Urothelium cell line (cell line): ENCODE measurements at places on chromosomes 1 and 21.

- peak; percentile 80 for DNase-seq
These were observed 19.9 kb upstream of the EVI5 start for GRCh38 chr1:92804721-92805201.

GRCh38 chr1:93608187-93609109 lies 73.2 kb downstream of the BCAR3 start:
- DNase-seq, result no peak

GRCh38 chr21:28906236-28906635 lies 86.4 kb downstream of the LTN1 start:
- DNase-seq, result no peak

GRCh38 chr1:231420299-231420958 lies 1.7 kb downstream of the EGLN1 start:
- DNase-seq, result no peak

DNA sequence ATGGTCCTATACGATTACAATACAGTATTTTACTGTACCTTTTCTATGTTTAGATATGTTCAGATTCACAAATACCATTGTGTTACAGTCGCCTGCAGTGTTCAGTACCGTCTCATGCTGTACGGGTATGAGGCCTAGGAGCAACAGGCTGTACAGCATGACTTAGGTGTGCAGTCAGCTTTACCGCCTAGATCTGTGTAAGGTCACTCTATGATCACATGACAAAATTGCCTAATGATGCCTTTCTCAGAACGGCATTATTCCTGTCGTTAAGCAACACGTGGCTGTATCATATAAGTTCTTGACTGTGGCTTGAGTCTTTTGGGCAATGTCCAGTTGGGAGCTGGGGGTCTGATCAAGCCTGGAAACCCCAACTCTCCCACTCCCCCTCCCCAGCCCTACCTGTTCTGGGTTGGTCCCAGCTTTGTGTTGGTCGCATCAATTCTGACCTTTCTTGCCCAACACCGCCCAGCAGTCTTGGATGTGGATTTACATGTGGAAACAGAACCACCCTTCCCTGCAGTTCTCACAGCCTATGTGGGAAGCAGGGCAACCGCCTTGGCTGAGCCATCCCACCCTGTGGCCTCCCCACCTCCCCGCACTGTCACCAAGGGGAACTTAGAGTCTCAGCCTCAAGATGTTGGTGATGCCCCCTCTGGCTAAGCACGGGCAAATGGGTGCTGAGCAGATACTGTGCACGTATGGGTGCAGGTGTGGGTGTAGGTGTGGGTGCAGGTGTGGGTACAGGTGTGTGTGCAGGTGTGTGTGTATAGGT lies 80.2 kb upstream of the ACTL8 start:
- no peak for DNase-seq

- DNase-seq, result no peak
These were observed 126.5 kb downstream of the PBX1 start for GRCh38 chr1:164685266-164686035.

DNA sequence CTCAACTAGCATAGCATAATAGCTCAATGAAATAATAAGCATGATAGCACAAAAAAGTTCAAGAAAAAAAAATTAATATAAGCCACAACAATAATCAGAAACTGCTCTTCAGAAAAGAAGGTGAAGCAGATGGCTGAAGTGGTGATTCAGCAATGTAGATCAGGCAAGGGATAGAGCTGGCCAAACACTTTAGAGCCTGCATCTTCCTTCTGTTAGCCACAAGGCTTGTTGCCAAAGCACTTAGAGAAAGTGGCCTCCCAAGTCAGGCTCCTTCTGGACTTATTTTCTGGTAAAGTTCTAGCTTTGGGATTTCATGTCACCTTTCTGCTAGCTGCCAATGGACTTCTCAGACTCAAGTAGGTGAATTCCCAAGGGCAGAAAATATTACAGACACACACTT lies 60.3 kb upstream of the C1orf87 start:
- DNase-seq, result peak; percentile 20
